ENCODE measurements at places on chromosomes 7 and 10.
A peak's percentile ranks its signal among the peaks of the same experiment; 100 is the strongest.

DNA sequence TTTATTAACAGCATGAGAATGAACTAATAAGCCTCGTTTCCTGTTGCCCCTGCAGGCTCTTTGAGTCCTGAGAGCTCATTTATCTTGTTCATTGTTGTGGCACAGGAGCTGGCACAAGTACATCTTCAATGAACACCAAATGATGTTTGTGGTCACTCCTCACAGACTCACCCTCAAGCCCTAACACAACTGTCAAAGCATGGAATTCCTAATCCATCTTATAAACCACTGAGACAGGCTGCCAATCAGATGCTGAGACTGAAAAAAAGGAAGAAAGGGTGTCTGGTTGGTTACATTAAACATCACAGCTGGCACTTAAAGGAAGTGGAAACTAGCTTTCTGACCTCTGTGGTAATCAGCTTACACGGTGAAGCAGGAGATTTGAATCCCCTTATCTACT lies 7.7 kb upstream of the CCDC172 start:
- no peak for DNase-seq

GRCh38 chr7:20906801-20907453 lies 120.2 kb upstream of the SP8 start:
- no peak for DNase-seq

DNA sequence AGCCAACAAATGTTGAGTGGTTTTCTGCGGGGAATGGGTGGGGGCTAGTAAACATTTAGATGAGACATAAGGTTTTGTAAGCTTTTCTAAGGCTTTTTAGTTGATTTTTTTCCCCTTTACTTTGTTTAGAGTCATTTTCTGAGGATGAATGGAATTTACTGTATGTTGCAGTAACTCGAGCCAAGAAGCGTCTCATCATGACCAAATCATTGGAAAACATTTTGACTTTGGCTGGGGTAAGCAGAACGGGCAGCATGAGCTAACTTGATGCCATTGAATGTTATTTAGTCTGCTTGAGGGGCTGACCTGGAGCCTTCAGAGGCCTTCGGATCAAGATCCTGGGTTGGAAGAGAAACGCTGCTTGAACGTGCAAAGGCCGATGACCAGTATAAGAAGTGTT lies 37.3 kb downstream of the FBH1 start:
- peak; percentile 42 for DNase-seq

DNA sequence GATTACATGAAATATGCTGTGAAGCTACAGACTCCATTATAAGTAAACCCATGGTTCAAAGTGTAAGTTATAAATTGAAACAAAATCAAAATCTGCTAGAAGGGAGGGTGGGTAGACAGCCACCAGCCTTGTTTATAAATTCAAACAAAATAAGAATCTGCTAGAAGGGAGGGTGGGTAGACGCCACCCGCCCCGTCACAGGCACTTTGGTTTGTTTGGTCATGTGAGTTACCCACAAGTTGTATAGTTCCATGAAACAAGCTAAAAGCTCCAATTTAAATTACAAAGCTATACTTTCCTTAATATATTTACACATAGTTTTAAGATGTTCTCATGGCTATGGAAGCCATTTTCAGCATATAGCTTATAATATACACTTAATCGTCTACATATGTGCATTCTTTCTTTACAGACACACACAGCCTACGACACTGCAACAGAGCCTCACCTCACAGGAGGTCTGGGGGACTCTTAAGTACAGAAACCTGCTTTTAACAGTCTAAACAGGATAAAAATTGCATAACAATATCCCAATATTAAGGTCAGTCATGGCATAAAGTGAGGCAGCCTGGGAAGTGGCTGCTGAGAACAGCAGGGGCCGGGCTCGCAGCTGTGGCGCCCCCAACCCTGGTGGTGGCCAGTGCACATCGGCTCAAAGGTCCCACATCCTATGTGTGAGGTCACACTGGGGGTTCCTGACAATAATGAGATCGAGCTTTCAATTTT lies 28.1 kb upstream of the NCAPG2 start:
- no peak for DNase-seq

DNA sequence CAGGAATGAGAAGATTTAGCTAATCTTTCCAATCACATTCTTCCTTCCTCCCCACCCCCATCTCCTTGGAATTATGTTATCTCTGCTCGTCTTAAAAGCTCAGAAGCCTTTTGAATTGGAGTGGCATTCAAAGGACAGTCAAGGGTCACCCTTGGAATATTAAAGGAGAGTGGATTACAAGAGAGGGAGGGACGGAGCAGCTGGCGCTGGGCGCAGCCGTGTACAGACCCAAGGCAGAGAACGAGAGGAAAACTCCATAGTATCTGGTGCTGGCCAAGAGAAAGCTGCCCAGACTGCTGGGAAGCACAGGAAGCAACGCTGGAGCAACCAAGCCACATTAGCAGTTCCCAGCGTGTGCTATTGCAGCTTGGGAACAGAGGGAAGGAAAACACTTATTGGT lies 95.7 kb downstream of the POU6F2 start:
- DNase-seq, result peak; percentile 20

DNA sequence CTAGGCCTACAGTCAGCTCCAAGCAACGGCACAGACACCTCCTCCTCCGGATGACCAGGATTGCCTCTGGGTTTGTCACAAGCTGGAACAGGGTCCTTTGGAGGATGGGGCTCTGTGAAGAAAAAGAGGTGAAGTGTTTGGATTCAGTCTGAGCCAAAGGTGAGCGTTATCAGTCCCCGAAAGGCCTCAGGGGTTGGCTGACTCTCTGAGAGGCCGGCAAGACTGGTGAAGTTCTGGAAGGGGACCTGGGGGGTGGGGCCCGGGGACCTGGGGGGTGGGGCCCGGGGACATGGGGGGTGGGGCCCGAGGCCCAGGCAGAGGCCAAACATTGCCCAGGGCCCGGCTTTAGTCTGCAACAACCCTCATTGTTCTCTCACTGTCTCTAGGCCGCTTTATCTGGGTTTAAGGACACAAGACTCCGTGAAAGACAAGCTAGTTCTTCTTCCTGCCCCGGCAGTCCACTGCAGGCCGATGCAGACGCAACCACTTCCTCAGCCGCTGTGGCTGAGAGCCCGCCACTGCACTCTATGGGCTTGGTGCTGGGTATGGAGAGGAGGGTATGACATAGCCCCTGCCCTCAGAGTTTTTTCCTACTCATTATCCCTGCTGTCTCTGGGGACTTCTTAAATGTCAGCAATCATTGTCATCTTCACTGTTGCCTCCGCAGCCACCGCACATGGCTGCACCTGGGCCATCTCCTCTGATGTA lies 27.4 kb upstream of the PSAP start:
- DNase-seq, result no peak

DNA sequence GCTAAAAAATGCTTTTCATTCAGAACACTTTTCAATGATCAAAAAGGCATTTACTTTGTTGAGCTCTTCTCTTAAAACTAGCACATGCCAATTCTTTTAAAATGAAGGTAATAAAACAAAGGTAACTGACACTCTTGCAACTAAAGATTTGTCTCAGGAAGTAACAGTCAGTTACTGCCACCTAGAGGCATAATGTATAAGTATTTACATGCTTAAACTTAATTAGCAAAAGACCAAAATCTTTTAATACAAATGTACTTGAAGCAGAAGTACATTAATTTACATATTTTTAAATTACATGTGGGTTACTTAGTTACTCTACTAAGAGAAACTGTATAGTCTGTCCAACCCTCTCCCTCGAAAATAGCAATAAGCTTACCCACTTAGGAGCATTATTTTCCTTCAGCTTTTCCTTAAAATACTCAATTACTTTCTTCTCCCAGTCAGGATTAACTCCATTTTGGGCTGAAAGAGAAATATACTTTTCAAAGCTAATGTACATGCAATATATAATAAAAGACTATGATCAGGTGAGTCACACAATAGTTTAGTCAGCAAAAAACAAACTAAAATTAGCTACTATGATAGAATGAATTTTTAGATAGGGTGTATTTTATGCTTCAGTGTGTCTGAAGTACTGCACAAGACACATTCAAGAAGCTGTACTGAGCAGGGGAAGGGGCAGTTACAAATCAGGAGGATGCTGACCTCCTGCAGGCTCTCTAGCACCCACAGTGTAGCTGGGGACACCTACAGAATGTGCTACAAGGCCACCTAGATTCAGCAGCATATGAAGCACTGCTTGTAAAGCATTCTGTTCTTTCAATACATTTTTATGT lies 13.0 kb downstream of the MCMBP start:
- peak; percentile 44 for DNase-seq

- DNase-seq, result no peak
Measured at GRCh38 chr7:66896441-66896840, 24.6 kb upstream of the TMEM248 start.

DNA sequence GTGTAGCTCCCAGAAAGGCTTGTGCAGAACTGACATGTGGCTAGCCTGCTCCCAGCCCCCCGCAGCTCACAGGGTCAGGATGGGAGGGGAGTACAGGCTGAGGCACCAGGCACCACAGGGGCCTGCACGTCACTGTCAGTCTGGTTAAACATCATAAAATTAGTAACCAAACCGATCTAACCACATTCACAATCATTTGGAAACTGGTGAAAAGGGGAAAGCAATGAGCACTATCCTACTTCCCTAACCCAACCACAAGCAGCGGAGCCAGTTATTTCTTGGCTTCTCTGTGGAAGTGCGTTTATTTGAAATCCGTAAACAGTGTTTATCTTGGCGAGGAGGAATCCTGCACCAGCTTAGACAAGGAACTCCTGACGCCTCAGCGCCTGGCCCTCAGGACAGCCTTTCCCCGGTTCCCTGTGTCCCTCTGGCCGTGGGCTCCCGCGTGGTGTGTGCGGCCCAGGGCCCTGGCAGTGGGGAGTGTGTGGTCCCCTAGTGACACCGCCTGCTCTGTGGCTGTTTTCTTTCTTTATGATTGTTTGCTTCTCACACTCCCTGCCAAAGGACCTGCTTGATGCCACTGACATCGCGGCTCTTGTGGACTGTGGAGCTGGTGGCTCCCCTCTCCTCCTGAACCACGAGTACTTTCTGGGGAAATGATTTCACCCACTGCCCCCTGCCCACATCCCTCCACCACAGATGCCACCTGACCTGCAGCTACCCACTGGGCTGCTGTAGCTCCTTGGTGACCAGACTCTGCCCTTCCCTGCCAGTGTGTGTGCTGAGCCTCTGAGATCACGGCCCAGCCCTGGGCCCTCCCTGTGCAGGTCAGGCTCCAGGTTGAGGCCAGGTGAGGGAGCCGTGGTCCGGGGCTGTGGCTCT lies 38.0 kb downstream of the INPP5A start:
- DNase-seq, result peak; percentile 77

GRCh38 chr10:74821501-74821900 lies 4.9 kb upstream of the KAT6B start:
- DNase-seq, result no peak

DNA sequence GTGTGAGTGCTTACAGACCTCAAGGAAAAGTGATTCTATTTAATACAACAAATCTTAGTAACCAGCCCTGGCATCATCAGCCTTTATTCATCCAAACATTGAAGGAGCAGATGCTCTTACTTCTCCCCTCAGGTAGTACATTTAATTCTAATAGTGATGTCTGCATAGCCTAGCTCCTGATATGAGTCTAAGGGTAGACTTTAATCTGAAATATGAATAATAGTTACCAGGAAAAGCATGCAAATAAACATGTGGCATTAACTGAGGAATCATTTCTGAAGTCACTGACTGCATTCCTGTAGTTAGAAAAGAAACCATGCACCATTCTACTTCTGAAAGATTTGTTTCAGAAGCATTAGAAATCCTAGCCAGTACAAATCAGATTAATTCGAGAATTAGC lies 25.7 kb upstream of the LMBR1 start:
- no peak for DNase-seq

- DNase-seq, result no peak
Measured at GRCh38 chr7:36765605-36766004, 41.3 kb upstream of the AOAH start.

DNA sequence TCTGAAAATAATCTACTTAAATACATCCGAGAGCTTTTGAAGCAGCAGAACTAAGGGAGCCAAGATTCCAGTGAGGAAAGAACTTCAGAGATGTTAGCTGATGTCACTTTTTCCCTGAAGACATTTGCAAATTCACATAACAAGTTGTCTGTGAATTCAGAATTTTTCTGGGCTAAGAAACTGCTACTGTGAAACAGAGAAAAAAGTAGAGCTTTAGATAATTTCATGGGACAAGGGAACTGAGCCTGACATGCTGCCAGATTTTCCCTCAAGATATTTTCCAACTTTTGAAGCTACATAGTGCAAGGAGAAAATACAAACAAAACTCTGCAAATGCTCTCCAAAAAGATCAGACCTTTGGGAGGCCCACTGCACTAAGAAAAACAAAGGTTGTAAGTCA lies 484.2 kb downstream of the ANKRD7 start:
- no peak for DNase-seq

- DNase-seq, result no peak
Measured at GRCh38 chr10:113415246-113415645, 137.6 kb upstream of the HABP2 start.

GRCh38 chr10:46266306-46266985 lies 20.4 kb upstream of the ANTXRL start:
- no peak for DNase-seq

GRCh38 chr10:115903207-115903606 lies 369.8 kb downstream of the GFRA1 start:
- DNase-seq, result peak; percentile 18

- no peak for DNase-seq
Measured at GRCh38 chr10:12719365-12719764, 282.1 kb downstream of the CCDC3 start.

GRCh38 chr7:34373940-34374339 lies 284.1 kb upstream of the NPSR1 start:
- DNase-seq, result peak; percentile 17

DNA sequence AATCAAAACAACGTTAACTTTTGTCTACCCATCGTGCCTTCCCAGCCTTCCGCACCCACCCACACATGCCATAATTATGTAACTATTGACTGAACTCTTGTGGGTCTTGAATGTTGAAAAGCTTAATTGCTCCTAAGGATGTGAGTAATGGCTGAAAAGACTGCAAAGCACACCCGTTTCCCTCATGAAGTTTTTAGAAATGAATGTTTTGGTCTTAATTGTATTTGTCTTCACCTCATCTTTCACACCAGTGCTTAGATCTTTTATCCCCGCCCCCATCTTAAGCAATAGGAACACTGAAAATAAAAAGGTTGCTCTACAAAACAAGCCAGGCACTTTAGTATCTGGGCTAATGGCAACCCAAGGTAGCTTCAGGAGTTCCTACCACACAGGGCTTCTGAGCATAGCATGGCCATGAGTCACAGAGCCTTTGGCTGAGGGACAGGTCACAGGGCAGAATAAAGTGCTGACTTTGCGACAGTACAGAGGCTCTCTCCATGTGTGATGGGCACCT lies 690.5 kb downstream of the PARD3 start:
- DNase-seq, result peak; percentile 59
